Activated naive CD8-positive, alpha-beta T cell treated with anti-CD3 and anti-CD28 coated beads, Interleukin-2, amount 10 ng/mL, durations not matched to agents 7 days and 5 days (primary cell): ENCODE measurements at places on chromosomes 16 and 17. TPM values are rescaled to one million over a fixed set of nuclear protein-coding genes. Genes with fewer than 3 reads are reported as not detected.
A peak's percentile ranks its signal among the peaks of the same experiment; 100 is the strongest.

Gene KRTAP4-8
- total RNA-seq, result not detected

Gene CDH11
- not detected for total RNA-seq

Gene EPN3
- total RNA-seq, result not detected

Gene KCNH6
- total RNA-seq, result not detected

Gene CARD14
- total RNA-seq, result not detected

Gene TAF1C
- total RNA-seq, result 70.8 TPM

Gene PRDM7
- not detected for total RNA-seq

Gene GNG13
- total RNA-seq, result not detected

- DNase-seq, result no peak
- H3K4me3 ChIP-seq, result no peak overlapping the region
- H3K36me3 ChIP-seq, result no peaks in the 10 kb centered on the region
- no peaks in the 10 kb centered on the region for H3K27me3 ChIP-seq
- peaks cover 3% of the 10 kb centered on the region for H3K4me1 ChIP-seq
Observed at GRCh38 chr17:5665164-5665563, 80.9 kb upstream of the NLRP1 start.

GRCh38 chr16:85393674-85394451 lies 219.3 kb upstream of the GSE1 start:
- H3K27ac ChIP-seq, result no peak overlapping the region
- no peaks in the 10 kb centered on the region for H3K36me3 ChIP-seq
- DNase-seq, result peak; percentile 81
- H3K27me3 ChIP-seq, result no peaks in the 10 kb centered on the region
- no peaks in the 10 kb centered on the region for H3K4me1 ChIP-seq
- H3K4me3 ChIP-seq, result no peak overlapping the region

DNA sequence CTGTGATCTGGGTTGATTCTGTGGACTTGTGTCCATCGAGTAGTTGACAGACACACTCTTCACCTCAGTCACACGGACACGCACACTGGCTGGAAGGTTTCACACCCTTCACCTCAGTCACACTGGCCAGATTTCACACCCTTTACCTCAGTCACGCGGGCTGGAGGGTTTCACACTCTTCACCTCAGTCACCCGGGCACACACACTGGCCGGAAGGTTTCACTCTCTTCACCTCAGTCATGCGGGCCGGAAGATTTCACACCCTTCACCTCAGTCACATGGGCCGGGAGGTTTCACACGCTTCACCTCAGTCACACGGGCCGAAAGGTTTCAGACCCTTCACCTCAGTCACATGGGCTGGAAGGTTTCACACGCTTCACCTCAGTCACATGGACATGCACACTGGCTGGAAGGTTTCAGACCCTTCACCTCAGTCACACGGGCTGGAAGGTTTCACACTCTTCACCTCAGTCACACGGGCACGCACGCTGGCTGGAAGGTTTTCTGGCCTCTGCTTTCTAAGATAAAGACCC lies 96.2 kb downstream of the PGS1 start:
- H3K4me3 ChIP-seq, result no peak overlapping the region
- no peaks in the 10 kb centered on the region for H3K36me3 ChIP-seq
- DNase-seq, result no peak
- peaks cover 13% of the 10 kb centered on the region for H3K4me1 ChIP-seq
- peak overlapping the region; percentile 4 for H3K27ac ChIP-seq
- peaks cover 3% of the 10 kb centered on the region for H3K27me3 ChIP-seq

DNA sequence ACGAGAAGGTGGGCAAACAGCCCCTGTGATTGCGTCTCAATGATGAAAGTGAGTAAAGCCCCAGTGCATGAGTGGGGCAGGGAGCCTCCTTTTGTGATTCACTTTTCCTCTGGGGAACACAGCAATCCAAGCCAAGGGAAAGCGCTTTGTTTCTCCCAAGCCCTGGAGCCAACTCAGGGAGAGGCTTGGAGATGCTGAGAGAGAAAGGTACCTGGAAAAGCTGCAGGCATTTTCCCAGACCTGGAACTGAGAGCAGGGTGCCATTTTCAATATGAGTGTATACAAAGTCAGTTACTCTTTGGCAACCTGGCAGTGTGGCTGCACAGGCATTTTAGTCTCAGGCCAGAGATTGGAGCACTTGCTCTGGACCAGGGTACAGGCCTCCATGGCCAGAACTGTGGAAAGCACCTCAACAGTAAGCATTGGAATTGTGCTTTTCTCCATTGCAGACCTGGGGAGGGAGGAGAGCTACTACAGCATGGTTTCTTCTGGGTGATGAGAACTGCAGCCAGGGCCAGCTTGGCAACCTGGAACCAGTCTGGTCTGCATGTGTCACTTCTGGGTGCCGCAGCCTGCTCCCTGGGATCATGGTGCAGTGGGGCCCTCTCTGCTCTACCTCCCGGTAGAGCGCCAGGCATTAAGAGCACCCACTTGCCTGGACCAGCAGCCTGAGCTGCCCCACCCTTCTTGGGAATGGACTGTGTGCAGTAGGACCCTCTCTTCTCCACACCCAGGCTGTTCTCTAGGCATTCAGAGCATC lies 89.0 kb upstream of the CDH5 start:
- H3K27me3 ChIP-seq, result peaks cover 24% of the 10 kb centered on the region
- H3K4me3 ChIP-seq, result no peak overlapping the region
- H3K27ac ChIP-seq, result no peak overlapping the region
- peaks cover 4% of the 10 kb centered on the region for H3K4me1 ChIP-seq

- H3K27ac ChIP-seq, result no peak overlapping the region
- peaks cover 15% of the 10 kb centered on the region for H3K36me3 ChIP-seq
- H3K4me3 ChIP-seq, result no peak overlapping the region
- H3K27me3 ChIP-seq, result no peaks in the 10 kb centered on the region
- peaks cover 20% of the 10 kb centered on the region for H3K4me1 ChIP-seq
Observed at GRCh38 chr16:69314534-69314933, 3.4 kb downstream of the VPS4A start.

DNA sequence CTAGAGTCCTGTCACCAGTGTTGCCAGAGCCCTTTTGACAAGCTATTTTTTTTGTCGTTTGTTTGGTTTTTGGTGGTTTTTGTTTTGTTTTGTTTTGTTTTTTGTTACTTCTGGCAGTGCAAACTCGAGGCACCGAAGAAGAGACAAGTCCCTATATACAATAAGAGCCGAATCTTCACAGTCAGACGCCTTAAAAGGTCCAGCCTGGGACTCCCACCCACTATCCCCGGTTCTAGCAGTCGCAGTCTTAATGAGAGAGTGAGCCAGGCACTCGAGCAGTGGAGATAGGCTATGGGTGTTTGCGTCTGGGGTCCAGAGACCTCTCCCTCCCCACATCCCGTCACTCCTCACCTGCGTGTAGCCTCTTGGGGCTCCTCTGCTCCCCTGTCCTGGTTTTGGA lies 1.9 kb downstream of the OR1F1 start:
- DNase-seq, result no peak
- H3K27me3 ChIP-seq, result peaks cover 80% of the 10 kb centered on the region
- peak overlapping the region; percentile 73 for H3K4me3 ChIP-seq

DNA sequence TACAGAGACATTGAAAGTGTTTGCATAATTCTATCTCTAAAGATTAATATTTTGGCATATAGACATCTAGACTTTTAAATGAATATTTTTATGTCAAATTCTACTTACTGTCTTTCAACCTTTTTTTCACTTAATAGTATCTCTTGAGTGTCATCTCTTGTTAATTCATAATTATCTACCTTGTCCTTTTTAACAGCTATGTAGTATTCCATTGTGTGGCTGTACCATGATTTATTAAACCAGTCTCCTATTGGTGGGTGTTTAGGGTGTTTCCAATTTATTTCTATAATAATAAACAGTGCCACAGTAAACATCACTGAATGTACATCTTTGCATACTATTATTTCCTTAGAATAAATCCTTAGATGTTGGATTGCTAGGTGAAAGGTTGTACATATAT lies 16.3 kb upstream of the RNF222 start:
- no peak overlapping the region for H3K4me3 ChIP-seq
- H3K36me3 ChIP-seq, result no peaks in the 10 kb centered on the region
- DNase-seq, result no peak
- peaks cover 31% of the 10 kb centered on the region for H3K4me1 ChIP-seq

- no peaks in the 10 kb centered on the region for H3K36me3 ChIP-seq
- H3K27ac ChIP-seq, result peak overlapping the region; percentile 30
- H3K4me3 ChIP-seq, result peak overlapping the region; percentile 78
- no peak for DNase-seq
Observed at GRCh38 chr17:76969598-76970172, 101.5 kb downstream of the MGAT5B start.

DNA sequence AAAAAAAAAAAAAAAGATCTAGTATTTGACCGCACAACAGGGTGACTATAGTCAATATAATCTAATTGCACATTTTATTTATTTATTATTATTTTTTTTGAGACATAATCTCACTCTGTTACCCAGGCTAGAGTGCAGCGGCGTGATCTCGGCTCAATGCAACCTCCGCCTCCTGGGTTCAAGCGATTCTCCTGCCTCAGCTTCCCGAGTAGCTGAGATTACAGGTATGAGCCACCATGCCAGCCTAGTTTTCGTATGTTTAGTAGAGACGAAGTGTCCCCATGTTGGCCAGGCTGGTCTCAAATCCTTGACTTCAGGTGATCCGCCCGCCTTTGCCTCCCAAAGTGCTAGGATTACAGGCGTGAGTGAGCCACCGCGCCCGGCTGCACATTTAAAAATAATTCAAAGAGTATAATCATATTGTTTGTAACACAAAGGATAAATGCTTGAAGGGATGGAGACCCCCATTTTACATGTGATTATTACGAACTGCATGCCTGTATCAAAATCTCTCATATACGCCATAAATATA lies 794 bp downstream of the ANKS3 start:
- no peak for DNase-seq
- peaks cover 5% of the 10 kb centered on the region for H3K36me3 ChIP-seq
- no peaks in the 10 kb centered on the region for H3K27me3 ChIP-seq
- H3K27ac ChIP-seq, result peak overlapping the region; percentile 54
- H3K4me1 ChIP-seq, result peaks cover 17% of the 10 kb centered on the region

DNA sequence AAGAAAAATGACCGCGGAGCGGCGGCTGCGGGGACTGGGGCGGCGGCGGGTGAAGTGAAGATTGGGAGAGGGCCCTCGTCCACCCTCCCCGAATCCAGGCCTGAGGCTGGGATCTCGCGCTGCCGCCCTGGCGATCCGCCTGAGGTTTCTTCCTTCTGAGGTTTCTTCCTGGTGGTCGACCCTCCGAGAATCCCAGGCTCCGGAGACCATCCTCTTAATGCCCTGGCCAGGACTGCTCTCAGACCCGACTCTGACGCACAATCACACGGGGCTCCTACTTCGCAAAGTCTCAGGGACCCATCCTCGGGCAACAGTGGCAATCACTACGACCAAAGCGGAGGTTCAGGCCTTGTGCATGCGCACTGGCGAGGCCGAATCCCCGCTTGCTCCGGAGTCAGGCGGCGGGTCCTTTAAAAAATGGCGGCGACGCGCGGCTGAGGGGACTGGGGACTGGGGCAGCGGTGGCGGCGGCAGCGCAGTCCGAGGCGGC lies 18.0 kb upstream of the KCNJ18 start:
- DNase-seq, result no peak
- H3K36me3 ChIP-seq, result no peaks in the 10 kb centered on the region
- H3K27ac ChIP-seq, result no peak overlapping the region
- no peak overlapping the region for H3K4me3 ChIP-seq
- no peaks in the 10 kb centered on the region for H3K4me1 ChIP-seq

DNA sequence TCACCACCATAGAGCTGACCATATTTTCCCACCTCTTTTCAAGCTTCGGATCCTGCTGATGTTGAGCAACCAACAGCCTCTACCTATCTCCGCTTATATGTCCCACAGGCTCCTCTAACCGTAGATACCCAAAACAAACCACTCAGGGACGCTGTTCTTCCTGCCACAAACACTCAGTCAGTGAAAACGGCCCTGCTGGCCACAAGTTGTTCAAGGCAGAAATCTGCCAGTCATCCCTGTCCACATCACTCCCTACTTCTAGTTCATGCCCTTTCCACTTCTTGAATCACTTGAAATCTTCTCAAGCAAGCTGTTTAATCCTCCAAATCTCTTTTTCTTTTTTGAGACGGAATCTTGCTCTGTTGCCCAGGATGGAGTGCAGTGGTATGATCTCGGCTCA lies 7.9 kb downstream of the RABEP2 start:
- H3K4me3 ChIP-seq, result no peak overlapping the region
- H3K36me3 ChIP-seq, result peaks cover 17% of the 10 kb centered on the region
- peaks cover 3% of the 10 kb centered on the region for H3K4me1 ChIP-seq
- H3K27ac ChIP-seq, result no peak overlapping the region
- DNase-seq, result no peak

DNA sequence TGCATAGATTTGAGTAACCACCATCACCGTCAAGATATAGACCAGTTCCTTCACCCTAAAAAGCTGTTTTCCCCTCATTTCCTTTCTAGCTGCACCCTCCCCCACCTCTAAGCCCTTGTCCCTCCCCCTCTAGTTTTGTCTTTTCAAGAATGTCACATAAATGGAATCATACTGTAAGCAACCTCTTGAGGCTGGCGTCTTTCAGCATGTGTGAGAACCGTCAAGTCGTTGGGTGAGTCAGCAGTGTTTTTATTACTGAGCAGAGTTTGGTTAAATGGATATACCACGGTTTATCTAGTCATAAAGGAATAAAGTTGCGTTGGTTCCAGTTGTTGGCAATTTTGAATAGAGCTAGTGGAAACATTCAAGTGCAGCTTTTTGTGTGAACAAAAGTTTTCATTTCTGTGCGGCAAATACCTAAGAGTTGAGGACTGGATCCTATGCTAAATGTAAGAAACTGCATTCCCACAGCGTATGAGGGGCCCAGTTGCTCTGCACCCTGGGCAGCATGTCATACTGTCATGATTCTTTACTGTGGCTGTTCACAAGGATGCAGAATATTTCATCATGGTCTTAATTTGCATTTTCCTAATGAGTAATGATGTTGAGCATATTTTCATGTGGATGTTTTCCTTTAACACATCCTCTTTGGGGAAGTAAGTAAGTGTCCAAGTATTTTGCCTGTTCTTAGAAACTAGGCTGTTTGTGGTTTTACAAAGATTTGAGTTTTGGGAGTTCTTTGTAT lies 264.3 kb downstream of the CPPED1 start:
- H3K27ac ChIP-seq, result peak overlapping the region; percentile 1
- DNase-seq, result no peak
- no peaks in the 10 kb centered on the region for H3K27me3 ChIP-seq
- H3K4me1 ChIP-seq, result peaks cover 28% of the 10 kb centered on the region
- H3K36me3 ChIP-seq, result peaks cover 4% of the 10 kb centered on the region
- no peak overlapping the region for H3K4me3 ChIP-seq
